ENCODE measurements at places on chromosomes 12 and 14.

GRCh38 chr14:95956601-95957460 lies 80.2 kb downstream of the TUNAR start:
- no peak for DNase-seq

DNA sequence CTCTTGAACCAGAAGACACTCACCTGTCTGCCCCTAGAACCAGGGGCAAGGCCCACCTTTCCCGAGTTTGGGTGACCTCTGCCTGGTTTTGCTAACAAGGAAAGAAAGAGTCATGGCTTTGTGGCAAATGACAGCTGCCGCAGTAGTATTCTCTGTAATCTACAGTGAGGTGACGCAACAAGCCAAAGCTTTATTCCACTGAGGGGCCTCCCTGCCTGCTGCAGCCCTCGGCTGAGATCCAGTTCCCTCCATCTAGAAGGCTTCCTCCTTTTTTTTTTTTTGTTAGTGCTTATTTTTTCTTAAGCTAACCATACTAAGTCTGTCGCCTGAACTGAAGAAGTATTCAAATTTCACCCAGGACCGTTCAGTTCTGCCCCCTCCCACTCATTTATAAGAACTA lies 142.3 kb upstream of the TMCC3 start:
- no peak for DNase-seq

DNA sequence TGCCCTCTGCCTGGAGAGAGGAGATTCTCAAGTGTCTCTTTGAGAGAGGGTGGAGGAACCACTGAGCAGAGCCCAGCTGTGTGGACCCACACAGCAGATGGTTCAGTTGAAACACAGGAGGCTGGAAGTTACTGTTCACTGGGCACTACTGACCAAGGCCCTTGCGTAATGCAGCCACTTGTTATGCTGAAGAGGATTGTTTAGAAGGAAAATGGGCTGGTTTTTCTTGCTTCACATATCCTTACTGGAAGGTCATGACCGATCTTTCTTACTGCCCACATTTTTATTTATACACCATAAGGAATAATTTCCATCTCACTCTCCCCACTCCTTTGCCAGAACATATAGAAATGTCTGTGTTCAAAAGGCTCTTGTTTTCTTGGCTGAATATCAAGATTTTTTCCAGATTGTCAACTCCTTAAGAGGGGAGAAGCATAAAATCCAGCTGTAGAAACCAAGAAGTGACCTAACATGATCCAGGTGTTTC lies 375.1 kb upstream of the DDHD1 start:
- no peak for DNase-seq

DNA sequence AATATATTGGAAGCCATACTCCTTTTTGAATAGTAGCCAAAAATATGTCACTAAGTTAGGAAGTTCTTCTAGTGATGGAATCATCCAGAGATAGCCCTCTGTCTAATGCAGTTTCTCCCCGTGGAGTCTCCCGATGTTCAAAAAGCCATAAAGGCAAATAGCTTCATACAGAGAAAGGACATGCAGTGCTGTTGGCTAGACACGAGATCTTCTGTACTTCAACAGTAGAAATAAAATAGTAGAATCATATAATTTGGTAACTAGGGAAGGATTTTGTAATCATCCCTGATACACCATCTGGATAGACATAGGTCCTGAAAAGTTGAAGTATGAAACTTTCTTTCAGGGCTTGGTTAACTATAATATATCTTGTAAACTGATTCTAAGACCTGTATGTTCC lies 27.6 kb downstream of the LRFN5 start:
- no peak for DNase-seq

- peak; percentile 53 for DNase-seq
Observed at GRCh38 chr12:15830538-15830937, 41.4 kb upstream of the EPS8 start.

GRCh38 chr12:67428431-67428830 lies 159.3 kb downstream of the CAND1 start:
- no peak for DNase-seq

- no peak for DNase-seq
Observed at GRCh38 chr12:69351462-69352236, 3.5 kb downstream of the LYZ start.

DNA sequence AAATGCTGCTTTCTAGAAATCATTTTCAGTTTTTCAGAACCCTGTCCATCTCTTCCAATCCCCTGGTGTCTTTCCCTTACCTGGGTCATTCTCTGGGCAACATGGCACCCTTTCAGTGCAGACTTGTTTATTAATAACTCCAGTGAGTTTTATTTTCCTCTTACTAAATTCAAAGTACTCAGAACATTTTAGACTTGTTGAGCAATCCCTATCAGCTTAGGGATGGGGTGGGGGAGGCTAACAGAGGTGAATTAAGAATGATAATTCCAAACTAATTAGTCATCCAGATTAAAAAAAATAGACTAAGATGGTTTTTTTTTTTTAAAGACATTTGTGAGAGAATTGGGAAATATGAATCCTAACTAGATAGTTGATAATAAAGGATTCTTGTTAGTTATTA lies 10.7 kb downstream of the GPRC5A start:
- DNase-seq: no peak

DNA sequence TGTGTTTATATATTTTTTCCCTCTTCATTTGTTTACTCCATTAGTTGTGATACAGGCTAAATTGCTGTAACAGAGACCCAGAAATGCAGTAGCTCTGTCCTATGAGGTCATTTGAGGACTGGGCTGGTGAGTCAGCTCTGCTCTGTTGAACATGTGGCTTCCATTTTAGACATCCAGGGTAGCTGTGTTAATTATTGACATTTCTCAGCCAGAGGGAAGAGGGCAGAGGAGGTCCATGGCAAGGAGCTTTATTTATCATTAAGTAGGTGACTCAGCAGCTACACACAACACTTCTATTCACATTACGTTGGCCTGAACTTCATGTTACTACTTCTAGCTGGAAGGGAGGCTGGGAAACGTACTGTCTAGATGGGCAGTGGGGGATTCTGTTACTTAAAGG lies 85.4 kb downstream of the PTCSC3 start:
- DNase-seq: peak; percentile 92

- DNase-seq: no peak
Observed at GRCh38 chr12:124592481-124593160, 25.2 kb upstream of the NCOR2 start.

GRCh38 chr12:29792853-29793252 lies 9.1 kb upstream of the TMTC1 start:
- DNase-seq: no peak

DNA sequence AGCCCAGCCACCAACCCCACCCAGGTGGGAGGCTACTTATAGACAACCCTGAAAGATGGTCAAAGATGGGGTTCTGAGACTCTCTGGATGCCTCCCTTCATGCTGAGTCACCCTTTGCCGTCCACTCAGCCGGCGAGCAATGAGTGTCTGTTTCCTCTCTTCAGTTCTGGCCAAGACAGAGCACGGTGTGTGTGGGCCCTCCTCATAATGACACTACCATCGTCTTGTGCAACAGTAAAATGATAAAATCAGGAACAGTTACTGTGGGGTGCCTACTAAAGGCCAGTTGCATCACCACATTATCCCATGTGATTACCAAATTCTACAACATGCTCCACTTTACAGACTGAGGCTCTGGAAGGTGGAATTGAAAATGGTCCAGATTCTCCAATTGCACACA lies 7.0 kb upstream of the BDKRB1 start:
- DNase-seq: no peak

GRCh38 chr14:55297611-55298499 lies 26.6 kb downstream of the FBXO34 start:
- peak; percentile 12 for DNase-seq

DNA sequence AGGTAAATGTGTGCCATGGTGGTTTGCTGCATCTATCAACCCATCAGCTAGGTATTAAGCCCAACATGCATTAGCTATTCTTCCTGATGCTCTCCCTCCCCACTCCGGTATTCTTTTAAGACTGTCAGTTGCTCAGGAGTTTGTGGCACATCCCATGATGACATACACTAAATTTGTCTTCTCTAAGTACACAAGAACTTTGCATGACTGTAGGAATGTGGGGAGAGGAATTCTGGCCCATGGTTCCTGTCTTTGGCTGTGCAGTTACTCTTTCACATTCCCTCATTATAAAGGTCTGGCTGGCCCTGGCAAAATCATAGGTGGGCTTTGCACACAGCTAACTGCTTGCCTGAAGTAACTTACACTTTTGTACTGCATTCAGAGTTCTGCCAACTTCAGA lies 30.3 kb downstream of the HMGA2 start:
- no peak for DNase-seq

DNA sequence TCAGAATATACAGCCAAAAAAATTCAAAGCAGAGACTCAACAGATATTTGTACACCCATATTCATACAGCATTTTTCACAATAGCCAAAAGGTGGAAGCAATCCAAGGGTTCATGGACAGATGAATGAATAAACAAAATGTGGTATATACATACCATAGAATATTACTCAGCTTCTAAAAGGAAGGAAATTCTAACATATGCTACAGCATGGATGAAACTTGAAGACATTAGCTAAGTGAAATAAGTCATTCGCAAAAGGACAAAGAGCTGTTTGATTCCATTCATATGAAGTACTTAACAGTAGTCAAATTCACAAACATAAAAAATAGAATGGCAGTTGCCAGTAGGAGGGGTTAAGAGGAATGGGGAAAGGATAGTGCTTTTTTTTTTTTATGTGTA lies 91.8 kb upstream of the ARID2 start:
- no peak for DNase-seq

GRCh38 chr14:105880616-105881015 lies 354.2 kb downstream of the TMEM121 start:
- DNase-seq: no peak

DNA sequence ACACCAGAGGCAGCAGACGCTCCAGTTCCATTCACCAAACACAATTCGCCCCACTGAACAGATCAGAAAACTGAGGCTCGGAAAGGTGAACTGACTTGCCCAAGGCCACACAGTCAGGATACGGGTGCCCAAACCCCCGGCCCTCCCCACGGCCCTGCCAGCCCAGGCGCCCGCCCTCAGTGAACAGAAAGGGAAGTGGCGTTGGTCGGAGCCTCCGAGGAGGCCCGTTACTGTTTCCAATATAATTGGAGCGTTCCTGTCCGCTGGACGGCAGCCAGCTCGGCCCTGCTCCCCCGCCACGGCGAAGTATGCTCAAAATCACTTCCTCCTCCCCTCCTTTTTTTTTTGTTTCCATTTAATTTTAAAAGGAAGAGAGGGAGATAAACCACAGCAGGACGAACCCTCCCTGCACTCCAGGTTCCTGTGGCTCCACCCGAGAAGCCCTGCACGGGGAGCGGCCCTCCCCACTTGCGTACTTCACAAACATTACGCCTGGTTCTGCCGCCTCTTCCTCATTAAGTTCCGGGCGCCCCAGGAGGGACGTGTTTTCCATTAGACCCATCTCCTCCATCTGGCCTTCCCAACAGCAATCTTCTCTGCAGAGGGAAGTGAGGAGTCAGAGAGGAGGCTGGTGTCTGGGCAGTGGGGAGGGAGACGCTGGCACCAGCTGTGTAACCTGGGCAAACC lies 61.1 kb downstream of the NCOR2 start:
- peak; percentile 76 for DNase-seq

DNA sequence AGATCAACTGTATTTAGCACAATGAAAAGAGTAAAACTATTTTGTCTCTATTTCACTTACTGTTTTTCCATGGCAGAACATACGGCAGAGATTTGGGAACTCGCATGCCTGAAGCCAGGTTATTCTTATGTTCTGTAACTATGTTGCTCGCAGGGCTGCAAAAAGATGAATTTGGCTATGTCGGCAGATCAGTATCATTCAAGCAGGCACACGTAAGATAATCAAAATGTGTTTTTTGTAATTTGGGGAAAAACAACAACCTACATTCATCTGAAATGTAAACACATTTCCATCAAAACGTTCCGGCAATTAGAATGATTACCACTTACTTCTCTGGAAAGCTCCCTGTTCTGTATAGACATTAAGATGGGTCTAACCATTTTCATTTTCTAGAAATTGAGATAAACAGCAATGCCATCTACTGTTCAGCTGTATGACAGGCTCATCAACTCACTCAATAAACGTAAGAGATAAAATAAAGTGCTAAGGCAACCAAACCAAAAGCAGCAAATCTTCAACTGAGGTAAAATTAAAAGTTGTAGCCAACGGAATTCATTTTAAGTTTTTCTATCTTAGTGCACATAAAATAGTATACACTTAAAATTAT lies 13.0 kb downstream of the GTSF1 start:
- DNase-seq: no peak

DNA sequence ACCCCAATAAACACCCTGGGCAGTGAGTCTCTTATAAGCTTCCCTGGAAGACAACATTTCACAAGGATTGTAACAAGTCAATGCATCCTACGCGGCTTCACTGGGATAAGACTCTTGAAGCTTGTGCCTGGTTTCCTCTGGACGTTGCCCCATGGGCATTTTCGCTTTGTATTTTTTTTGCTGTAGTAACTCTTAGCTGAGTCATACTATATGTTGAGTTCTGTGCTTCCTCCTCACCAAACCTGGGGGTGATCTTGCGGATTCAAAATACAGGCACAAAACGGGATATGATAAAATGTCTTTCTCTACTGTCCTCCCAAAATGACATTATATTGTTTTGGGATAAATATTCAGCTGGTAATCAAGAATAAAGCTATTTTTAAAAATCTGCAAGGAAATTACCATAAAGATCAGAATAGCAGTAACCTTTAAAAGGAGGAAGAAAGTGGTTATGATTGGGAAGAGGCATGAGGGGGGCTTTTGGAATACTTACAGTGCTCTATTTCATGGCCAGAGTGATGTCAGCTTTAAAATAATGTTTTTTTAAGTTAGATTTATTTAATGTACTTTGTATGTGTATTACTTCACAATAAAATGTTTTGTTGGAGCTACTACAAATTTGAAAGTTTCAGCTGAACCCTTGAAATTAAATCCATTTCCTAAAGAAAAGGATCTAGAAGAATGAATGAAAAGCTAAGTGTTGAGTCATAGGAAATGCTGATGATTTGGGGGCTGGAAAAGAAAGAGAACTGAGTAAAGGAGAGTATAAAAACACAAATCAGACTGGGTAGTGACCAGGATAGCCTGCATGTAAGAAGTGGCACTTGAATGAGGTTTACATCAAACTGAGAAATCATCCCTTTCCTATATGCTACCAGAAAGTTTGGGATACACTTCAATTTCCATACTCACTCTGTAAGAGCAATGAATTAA lies 14.7 kb downstream of the BTBD7 start:
- peak; percentile 23 for DNase-seq

DNA sequence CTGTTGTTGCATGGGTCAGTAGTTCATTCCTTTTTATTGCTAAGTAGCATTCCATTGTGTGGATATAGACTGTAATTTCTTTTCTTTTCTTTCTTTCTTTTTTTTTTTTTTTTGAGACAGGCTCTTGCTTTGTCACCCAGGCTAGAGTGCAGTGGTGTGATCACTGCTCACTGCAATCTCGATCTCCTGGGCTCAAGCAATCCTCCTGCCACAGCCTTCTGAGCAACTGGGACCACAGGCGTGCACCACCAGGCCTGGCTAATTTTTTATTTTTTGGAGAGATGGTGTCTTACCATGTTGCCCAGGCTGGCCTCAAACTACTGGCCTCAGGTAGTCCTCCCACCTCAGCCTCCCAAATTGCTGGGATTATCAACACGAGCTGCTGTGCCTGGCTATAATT lies 5.2 kb downstream of the ATP6V0A2 start:
- DNase-seq: no peak

GRCh38 chr12:123671876-123672275 lies 963 bp downstream of the TCTN2 start:
- DNase-seq: peak; percentile 59

GRCh38 chr14:26392498-26392897 lies 205.3 kb downstream of the NOVA1 start:
- DNase-seq: no peak

All from astrocyte of the hippocampus (primary cell).